Stimulated activated CD8-positive, alpha-beta memory T cell treated with anti-CD3 and anti-CD28 coated beads, Interleukin-4, amount 100 ng/mL, for 1 hour (primary cell): ENCODE measurements at places on chromosomes 7 and 10.

GRCh38 chr10:63921908-63922467, 400.8 kb downstream of the REEP3 start:
- DNase-seq = no peak

- DNase-seq = no peak
These were observed 12.2 kb downstream of the ZNF488 start for GRCh38 chr10:47371629-47372485.

- DNase-seq = no peak
These were observed 60.8 kb downstream of the RHOBTB1 start for GRCh38 chr10:60883187-60883586.

GRCh38 chr10:100816671-100817070, 71.3 kb downstream of the PAX2 start:
- DNase-seq = no peak

GRCh38 chr7:885261-885892, 9.0 kb downstream of the GET4 start:
- no peak for DNase-seq

DNA sequence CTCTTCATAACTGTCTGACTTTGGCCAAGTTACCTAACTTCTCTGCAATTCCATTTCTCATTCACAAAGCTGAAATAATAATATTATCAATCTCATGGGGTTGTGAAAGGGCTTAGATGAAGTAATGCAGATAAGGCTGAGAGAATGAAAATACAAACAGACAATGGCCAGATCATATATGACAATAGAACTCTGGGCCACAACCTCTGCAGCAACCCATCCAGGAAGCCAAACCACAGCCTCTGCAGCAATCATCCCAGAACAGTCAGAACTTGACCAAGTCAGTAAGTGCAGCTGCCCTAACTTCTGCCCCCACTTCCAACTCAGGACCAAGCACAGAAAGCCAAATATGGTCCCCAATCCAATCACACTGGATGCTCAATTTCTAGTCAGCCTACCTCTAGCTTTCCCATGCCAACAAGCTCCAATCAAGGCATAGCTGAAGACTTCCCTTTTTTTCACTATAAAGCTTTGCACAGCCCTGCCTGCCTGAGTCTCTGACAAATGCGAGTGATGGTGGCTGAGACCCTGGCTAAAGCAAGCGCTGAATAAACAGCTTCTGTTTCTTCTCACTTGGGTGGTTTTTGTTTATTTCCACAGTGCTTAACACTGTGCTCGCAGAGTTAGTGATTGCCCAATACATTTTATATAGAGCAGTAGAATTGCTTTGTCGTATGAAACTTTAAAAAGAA, 34.8 kb upstream of the TNPO3 start:
- no peak for DNase-seq

DNA sequence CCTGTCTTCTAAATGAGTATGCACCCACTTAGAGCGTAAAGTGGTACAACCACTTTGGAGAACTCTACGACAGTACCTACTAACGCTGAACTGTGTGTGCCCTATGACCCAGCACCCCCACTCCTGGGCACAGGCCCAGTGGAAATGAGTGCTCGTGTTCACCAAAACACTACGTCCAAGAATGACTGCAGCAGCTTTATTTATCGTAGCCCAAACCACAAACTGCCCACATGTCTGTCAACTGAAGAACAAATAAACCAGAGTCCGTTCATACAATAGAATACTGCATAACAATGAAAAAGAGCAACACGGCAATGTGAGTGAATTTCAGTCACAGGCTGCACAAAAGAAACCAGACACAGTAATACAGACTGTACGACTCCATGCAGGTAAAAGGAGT, 35.4 kb downstream of the TLL2 start:
- DNase-seq = no peak

GRCh38 chr7:95736635-95737034, 35.7 kb upstream of the DYNC1I1 start:
- DNase-seq = no peak

GRCh38 chr10:6465437-6465836, 114.6 kb downstream of the PRKCQ start:
- DNase-seq = no peak

DNA sequence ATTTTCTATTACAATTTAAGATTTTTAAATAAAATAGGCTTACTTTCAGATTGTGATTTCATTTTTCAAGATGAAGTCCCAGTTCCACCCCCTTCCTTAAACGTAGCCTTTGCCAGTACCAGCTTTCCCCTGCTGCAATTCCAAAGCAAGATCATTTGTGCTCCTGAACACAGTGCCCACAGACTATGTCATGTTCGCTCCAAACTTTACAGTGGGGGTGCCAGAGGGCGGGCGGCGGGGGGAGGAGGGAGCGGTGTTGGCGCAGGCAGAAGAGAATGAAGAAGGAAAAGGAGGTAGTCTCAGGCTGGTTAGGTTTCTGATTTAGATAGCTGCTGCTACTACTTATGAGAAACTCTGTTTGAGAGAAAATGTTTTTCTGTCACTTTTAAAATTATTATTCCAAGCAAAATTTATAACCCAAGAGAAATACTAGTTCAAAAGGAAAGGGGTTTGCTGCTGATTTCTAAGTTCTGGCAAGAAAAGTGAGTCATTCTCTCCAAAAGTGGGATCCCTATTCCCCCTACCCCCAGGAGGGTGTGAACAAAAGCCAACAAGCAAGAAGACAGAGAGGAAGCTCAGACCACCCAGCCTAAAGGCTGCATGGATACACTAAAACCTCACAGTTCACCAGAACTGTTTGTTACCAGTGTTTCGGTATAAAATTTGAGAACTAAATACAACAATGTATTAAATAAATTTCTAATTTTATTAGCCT, 109.6 kb downstream of the SRPK2 start:
- no peak for DNase-seq

- no peak for DNase-seq
These were observed 125.9 kb downstream of the HIPK2 start for GRCh38 chr7:139651914-139652313.
